ENCODE measurements at places on chromosomes 1 and 21. TPM values are rescaled to one million over a fixed set of nuclear protein-coding genes. Genes with fewer than 3 reads are reported as not detected.

DNA sequence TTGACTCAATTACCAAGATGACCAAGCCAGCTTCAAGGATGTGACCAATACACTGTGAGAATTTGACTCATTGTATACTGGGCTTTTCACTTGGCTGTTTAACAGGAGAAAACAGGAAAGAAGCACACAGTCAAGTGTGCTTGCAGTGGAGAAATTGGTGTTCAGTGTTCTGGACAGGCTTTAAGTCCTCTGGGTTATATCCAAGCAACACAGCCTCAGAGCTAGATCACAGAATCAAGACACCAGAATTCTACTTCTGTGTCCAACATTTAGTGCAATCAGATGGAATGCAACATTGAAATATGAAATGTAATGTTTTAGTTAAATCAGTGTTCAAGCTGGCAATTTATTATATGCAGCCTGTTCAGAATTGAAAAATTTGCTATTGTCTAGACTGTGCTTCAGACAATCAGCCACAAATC is 694.4 kb downstream of the LTN1 start:
- DNase-seq: no peak

DNA sequence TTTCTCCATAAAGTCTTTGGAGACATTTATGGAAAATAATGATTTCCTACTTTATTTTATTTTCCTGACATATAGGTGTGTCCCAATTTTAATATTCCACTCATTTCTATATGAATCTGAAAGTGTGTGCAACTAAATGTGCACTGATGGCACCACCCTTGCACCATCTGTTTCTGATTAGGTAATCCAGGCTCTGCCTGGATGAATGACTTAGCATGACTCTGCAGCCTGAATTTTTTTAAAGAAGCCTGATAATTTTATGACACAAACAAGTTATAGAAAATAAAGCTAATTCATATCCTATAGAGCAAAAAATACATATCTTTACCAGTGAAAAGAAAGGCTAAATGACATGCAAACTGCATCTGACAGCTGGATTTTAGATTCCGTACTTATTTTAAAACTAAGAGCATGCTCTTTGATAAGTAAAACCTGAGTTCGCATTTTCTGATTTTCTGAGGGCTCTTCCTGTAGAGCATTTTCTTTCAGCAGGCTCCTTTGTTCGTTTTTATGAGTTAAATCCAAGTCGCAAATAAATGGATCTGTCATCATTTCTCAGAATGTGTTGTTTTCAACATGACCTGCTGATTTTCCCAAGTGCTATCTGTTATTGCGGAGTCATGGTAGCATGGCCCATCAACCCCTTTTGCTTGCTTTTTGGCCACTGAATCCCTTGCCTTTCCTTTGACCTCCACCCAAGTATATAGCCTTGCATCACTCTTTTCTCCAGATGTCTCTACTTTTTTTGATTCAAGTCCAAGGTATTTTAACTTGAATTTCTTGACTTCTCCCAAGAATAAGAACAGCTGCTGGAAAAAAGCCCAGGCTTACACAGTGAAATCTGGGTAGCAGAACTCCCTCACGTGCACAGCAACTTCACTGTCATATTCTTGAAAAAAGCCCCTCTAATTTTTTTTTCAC is 52.8 kb upstream of the LYPLAL1 start:
- no peak for DNase-seq

- DNase-seq: no peak
Observed at GRCh38 chr1:31127266-31127665, 61.7 kb upstream of the PUM1 start.

GRCh38 chr1:241799416-241799815 is 48.6 kb upstream of the EXO1 start:
- DNase-seq: no peak

FOXD2 gene
- 0.79 TPM for total RNA-seq

NCMAP gene
- not detected for total RNA-seq

IQGAP3 gene
- total RNA-seq: 10.1 TPM

MAP3K21 gene
- total RNA-seq: 2.3 TPM

WDR4 gene
- total RNA-seq: 13.2 TPM

SLC35E2B gene
- 9.0 TPM for total RNA-seq

CLIC6 gene
- total RNA-seq: not detected
